ENCODE measurements at places on chromosomes 7 and 10.

DNA sequence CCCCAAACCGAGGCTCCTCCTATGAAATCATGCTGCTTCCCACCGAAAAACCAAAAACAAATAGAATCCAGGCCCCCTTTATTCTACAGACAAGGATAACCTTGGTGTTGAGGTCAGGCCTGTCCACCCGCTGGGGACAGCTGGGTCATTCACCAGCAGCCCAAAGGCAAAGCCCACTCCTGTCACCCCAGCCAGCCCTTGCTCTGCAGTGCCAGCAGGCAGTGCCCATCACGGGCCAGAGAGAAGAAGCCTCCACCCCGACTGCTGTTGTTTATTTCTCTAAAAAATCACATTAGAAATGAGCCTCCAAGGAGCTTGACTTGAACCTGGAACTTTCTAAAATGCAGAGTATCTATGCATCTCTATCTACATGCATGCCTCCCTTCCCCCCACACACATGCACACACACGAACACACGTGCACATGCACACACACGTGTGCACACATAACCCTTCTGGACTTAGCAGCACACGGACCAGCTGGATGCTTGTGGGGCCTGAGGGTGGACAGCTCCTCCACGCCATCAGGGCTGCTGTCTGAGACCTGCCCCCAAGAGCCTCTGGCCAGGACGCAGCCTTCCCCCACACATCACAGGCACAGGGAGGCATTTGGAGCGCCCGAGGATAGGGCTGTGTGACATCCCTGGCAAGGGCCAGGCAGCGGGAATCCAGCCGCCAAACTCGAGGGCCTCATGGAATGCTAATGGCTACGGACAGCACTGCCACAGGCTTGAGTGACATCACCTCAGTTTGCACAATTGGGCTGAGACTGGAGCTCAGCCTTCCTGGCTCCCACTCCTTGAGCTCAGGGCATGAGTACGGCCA, 22.8 kb downstream of the PRKAG2 start:
- no peak for DNase-seq

DNA sequence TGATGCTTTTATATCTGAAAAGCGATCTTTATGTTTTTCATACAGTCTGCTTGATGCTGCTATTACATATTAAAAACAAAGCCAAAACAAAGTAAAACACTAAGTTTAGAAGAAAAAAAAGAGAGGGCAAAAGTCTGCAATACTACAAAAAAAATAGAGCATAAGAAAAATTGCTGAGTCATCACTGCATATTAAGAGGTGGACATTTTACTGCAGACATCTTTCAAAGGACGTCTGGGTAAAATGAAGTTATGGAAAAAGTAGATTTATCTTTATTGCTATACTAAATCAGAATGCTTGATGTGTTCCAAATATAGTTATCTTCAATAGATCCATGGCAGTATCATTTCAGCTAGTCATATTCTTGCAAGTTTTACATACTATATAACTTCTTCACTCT, 172.0 kb downstream of the MAGI2 start:
- no peak for DNase-seq

DNA sequence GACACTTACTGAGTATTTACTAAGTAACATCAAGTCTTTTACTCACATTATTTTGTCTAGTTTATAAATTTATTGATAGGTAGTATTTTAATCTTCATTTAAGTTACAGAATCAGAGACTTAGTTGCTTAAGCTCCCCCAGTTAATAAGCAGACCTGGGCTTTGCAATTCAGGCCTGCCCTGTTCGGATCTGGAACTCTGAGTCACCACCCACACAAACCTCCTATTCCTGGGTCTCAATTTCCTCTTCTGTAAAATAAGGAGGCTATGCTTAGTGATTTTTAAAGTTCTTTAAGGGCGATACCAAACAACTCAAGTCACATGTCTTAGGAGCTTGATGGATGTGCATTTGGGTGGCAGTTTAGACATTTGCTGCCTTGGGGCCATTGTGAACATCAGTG, 3.5 kb upstream of the MGAM start:
- DNase-seq: no peak

DNA sequence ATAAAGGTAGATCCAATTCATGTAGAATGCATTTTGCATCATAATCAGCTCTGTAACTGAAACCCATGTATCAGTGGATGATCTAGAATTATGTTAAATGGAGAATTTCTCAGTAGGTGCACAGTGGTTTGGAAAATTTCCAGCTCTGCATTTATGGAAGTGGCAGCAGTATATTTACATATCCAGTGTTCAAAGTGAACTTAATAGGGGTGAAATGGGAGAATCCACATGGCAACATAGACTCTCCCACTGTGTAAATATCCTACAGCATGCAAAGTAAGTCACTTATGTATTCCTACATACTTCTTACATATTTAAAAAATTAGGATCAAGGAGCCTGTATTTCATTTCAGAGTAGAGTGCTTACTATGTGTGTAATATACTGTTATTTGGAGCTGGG, 35.3 kb downstream of the CDC14C start:
- DNase-seq: no peak

GRCh38 chr10:113494761-113495160, 58.1 kb upstream of the HABP2 start:
- DNase-seq: no peak

DNA sequence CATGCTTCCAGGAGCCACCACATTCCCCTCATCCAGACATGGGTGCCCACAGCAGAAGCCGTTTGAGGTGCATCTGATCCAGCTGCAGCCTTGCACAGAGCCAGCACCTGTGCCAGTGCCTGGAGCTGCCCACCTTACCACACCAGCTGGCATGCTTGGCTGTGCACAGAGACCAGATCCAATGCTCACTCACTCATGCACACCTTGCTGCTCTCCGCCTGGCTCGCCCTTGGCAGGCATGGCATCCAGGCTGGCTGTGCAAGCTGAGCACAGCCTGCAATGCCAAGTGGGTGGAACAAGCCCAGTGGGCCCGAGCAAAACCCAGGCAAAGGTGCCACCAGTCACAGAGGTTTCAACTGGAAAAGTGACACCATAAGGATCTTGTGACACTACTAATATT, 66.9 kb upstream of the SEMA3A start:
- DNase-seq: no peak

DNA sequence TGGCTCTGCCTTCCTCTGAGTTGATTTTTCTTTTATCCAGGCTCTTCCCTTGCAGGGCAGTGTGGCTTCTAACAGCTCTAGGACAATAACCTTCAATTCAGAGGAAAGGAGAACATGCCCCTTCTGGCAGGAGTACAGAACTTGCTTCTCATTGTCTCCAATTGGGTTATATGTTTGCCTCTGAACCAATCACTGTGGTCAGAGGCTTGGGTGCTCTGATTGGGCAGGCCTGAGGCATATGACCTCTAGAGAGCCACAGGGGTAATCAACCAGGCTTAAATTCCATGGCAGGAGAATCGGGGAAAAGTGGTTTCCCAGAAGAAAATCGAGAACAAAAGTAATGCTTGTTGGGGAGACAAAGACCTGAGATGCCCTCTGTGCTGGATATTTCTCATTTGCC, 240.0 kb downstream of the REEP3 start:
- no peak for DNase-seq
